C1 segment of cervical spinal cord (tissue), 14 donors: ENCODE measurements at places on chromosomes 5 and 9.

- DNase-seq, result peak; percentile 17
Observed at GRCh38 chr5:20556115-20556763, 568.2 kb upstream of the CDH18 start.

DNA sequence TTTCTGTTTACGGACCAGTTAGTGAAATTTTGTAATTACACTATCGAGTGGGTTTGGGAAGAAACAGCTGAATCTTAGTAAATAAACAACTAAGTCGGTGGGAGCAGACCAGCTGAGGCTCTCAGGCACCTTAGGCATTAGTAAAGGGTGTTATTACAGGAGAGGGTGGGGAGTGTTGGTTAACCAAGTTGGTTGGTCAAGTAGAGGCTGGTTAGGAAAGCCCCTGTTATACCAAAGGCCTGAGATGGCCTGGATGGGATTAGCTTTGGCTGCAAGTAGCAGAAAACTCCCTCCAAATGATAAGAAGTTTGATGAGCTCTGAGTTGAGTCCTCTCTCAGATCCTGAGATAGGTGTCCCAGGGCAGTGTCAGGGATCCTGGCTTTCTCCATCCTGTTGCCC, 81.3 kb downstream of the PPARGC1B start:
- DNase-seq, result no peak

- no peak for DNase-seq
Observed at GRCh38 chr9:72905514-72906480, 47.1 kb downstream of the ALDH1A1 start.

DNA sequence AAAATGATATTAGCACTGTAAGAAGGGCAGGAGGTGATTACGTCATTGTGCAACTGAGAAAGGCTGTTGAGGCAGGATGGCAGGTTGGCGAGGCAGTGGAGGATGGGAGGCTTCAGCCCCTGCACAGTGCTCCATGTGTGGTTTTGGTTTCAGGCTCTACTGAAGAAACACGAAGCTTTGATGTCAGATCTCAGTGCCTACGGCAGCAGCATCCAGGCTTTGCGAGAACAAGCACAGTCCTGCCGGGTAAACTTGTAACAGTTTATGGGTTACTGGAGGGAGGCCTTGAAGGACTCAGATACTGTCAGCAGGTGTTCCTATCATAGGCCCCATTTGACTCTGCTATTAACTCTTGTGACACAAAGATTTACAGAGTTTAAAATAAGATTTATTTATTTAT, 35.1 kb downstream of the SPTAN1 start:
- no peak for DNase-seq

- DNase-seq, result no peak
Observed at GRCh38 chr9:73037613-73038012, 84.8 kb upstream of the ALDH1A1 start.

DNA sequence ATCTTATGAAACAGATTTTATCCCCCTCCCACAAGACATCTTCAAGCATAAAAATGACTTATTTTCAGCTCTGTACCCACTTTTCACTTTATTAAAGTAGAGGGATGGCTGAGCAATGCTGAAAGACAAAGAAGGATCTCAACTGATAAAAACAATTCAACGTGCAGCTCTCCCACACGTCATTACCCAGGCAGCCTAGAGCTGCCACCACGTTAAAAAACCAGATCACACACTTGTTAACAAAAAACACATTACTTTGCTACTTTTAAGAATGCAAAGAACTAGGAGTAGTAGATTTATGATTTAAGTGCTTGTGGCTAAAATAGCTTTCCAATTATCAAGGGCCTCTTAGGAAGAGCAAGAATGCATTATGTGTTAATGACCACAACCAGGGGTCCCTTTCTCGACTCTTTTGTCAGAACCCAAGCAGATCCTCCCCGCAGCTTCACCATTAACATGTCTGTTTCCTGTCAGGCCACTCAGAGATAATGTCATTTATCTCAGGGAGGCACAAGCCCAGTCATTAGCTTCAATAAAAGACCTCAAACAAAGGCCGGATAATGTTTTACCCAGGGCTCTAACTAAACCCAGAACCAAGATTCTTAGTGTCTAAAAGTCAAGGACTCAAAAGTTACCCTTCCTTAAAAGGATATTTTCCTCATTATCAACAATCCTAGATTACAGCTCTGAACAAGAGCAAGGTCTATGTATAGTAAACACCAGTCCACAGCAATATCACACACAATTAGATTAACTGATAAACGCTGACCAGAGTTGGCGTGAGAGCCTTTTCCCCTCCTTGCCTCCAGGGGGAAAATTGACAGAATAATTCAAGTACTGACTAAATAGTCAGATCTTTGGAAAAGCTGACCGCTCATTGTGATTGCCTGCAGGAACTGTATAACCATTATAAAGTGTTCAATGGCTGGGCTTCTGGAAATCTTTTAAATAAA, 7.5 kb downstream of the ZNF608 start:
- DNase-seq, result no peak
